B cell (primary cell): ENCODE measurements at places on chromosomes 4 and X.

- no peak for DNase-seq
Observed at GRCh38 chr4:87219632-87220093, 755 bp downstream of the KLHL8 start.

DNA sequence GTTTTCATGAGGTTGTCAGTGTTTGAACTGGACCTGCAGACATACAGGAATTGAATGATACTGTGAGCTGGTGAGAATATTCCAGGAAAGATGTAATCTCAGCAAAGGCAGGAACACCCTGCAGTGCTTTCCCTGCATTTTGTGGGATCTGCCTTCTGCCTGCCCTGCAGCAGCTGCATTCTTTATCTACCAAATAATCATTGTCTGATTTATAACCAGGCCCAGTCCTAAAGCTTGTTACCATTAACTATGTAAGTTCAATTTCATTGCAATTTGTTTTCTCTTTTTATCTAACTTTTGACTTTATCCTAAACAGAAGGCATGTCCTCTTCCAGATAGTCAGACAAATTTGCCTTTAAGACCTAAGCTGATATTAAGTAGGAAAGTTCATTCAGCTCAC lies 99.8 kb upstream of the NOCT start:
- no peak for DNase-seq

DNA sequence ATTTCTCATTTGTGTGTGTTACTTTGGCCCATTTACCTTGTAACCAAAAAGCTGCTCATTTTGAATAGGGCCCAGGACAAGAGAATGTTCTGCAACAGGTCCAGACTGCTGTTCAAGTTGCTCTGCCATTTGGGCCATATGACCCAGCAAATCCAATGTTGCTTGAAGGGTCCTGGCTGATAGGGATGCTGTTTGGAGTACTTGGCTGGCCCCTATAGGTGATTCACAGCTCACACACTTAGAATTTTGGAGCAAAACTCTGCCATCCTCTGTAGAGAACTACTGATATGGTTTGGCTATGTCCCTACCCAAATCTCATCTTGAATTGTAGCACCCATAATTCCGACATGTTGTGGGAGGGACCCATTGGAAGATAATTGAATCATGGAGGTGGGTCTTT lies 131.5 kb downstream of the AASDH start:
- DNase-seq = no peak

GRCh38 chr4:148053298-148054003 lies 321.6 kb downstream of the ARHGAP10 start:
- no peak for DNase-seq

DNA sequence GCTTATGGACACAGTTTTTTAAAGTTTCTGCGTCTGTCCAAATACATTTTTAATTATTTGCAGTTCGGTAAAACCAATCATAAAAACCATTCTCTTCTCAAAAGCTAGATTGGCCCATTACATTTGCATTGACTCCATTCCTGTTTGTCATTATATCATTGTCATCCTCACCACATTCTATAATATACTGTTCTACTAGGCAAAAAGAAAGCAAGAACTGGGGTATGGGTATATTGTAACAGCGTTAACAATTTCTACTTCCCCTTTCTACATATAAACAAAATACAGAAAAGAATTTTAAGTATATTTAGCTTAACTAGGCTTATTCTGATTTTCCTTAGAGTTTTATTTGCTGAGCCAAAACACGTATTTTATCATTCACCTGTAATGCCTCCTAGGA lies 91.8 kb downstream of the RAP1GDS1 start:
- DNase-seq = peak; percentile 22

GRCh38 chr4:39626261-39626660 lies 12.4 kb downstream of the SMIM14 start:
- peak; percentile 89 for DNase-seq
